Mammary epithelial cell (primary cell): ENCODE measurements at places on chromosomes 5 and 9.

- DNase-seq, result peak; percentile 23
Measured at GRCh38 chr9:110886832-110887231, 151.4 kb downstream of the LPAR1 start.

GRCh38 chr5:90939211-90939610 is 380.6 kb downstream of the ADGRV1 start:
- no peak for DNase-seq

GRCh38 chr5:59234236-59234635 is 651.4 kb downstream of the RAB3C start:
- no peak for DNase-seq

DNA sequence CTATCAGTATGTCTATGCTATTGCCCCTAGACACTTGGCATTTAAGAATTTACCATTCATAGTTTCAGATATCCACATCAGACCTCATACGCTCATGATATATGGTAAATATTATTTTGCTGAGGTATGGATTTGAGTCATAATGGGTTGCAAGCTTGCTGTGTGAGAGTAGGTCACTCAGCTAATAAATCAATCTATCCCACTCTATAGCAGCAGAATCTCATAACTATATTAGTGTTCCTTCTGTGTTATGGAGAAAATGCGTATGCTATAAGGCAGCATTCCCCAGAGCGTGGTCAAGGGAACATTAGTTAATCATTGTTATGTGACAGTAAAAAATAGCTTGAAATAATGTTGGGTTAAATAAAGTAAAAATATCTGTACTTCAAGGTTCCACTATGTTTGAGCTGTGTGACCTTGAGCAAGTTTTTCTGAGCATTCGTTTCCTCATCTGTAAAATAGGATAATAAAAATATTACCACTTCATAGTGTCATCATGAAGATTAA is 7.7 kb downstream of the TRIM32 start:
- DNase-seq, result no peak

GRCh38 chr9:129752900-129753729 is at the start of gene PTGES:
Gene PTGES, minus strand, starts transcription at chr9:129753042. Its CDS starts 30 bp downstream, at chr9:129753012.
- peak; percentile 84 for DNase-seq

- DNase-seq, result no peak
Measured at GRCh38 chr5:69212022-69212421, 22.6 kb downstream of the CENPH start.

DNA sequence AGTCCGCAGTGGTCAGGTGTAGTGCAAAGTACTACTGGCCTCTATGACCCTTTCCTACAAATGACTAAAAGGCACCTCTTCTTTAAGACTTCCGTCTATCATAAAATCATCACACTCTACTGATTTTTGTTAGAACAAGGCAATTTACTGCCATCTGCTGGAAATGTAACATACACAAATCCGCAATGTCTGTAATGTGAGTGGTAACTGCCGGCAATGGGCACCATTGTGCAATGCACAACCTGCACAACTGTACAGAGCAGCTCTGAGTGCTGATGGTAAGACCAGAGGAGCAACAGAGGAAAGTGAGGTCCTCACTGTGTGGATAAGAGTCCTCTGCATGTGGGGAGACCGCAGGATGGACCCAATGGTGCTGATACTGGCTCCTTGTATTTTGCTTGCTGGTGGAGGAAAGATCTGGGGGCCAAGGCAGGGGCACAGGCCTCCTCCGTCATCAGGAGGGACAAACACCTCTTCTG is 103.7 kb downstream of the ATPSCKMT start:
- peak; percentile 33 for DNase-seq

- DNase-seq, result no peak
Measured at GRCh38 chr5:165263536-165263935, 1758.1 kb downstream of the MAT2B start.

DNA sequence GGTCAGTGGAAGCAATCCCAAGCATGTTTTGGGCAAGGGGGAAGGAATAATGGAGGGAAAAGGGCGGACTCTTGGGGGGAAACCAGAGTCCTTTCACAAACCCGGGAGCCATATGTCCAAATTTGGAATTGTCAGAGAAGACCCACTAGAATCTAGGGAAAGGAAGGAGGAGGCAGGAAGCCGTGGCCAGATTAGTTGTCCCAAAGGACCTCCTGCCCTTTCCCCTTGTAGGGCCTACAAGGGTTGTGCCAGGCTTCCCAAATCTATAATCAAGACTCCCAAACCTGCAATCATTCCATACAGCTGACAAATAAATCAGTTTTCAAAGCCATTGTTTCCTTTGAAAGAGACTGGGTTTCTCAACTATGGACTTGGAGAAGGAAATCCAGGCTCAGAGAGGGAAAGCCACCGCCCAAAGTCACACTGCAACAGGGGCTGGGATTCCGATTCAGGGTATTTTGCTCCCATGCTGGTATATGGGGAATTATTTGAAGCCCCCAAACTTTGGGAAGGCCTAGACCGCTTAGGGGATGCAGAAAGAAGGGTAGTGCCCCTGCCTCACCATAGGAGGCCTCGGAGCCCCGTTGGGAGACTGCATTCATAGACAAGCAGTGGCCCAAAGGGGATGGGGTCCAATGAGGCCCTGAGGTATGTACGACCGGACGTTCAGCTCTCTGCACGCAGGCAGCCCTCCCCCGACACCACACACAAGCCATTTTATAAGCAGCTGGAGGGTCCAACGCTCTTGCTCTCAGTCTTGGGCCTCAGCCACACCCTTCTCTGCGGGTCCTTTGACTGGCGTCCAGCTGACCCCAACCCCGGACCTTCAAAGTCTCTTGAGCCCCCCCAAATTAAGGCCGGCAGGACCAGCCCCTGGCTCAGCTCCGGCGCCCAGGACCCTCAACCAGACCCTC is 815 bp downstream of the ANXA6 start:
- no peak for DNase-seq

DNA sequence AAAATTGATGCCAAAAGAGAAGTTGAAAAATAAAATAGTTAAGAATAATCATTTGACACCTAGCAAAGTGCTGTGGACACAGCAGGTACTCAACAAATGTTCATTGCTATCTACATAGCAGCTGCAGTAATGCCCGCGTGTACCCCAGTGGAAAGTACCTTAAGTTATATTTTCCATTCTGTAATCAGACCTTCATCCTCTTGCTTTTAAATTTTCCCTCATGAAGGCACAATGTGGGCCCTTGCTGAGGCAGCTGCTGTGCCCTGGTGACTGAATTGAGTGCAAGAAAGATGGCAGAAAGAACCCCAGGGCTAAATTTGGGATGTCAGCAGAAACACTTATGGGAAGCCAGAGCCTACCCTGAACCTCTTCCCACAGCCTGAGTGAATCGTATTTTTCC is 65.9 kb downstream of the CYFIP2 start:
- DNase-seq, result no peak

- DNase-seq, result peak; percentile 64
Measured at GRCh38 chr9:129584136-129584535, 36.8 kb downstream of the C9orf50 start.

DNA sequence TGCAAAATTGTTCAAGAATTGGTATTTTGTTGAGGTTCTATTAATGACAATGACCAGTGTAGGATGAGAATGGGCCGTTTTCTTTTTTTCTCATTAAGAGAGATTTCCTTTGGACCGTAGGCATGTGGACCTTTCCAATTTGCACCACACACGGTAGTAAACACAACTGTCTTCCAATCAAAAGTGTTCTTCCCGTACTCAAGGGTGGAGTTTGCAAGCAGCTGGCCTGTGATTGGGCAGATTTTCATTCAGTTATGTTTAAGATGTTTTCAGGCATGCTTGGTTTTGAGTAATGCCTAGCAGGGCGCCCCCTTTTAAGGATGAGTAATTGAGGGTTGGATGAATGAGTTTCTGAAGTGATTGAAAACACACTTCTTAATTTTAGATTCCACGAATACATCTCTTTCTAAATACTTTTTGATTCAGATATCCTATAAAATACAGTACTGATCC is 2.5 kb downstream of the KDM3B start:
- peak; percentile 89 for DNase-seq

DNA sequence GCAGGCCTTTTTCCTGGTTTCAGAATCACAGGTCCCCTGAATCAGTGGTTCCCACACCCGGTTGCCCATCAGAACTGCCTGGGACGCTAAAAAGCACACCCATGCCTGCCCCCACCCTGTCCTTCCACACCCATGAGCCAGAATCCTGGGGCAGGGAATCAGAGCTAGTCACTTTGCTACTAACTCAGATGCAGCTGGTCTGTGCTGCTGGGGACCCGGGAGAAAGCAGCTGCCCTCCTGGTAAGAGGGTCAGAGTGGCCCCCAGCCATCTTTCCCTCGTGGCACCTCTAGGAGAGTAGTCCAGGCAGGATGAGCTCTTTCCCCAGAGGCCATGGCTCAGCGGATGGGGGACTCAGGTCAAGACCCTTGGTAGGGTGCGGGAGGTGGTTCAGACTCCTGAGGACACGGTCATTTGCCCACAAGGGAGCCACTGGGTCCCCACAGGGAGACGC is 11.3 kb upstream of the NUP214 start:
- no peak for DNase-seq

DNA sequence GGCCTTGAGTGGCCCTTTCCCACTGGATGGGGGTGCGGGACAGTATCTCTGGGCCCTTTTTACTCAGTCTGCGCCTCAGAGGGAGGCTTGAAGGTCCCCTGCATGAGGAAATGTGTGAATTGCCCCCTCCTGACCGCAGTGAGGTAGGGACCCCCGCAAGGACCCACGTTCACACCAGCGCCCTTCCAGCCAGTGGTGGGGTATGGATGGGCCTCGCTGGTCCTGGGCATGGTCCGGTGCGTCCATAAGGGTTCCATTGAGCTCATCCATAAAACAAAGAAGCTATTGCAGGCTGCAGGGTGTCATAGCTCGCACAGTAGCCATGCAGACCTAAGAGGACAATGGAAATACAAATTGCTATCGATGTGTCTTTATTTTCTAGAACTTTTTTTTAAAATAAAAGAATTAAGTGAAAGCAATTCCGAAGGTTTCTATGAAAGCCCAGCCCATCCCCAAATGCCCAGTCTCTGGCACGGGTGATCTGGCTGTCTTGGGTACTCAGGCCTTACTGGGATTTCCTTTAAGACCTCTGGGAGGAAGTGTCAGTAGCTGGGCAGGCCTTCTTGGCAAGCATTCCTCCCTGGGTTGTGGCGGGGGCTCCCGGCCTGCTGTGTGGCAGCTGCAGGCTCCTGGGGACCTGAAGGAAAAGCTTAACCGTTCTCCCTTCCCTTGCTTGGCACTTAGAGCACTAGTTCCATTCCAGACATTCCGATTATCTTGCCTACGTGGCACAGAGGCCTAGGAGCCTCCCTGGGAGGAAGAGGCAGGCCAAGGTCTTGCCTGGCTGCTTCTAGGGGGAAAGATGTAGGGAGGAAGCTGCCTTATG is 1.5 kb upstream of the SEMA5A start:
- peak; percentile 60 for DNase-seq

- DNase-seq, result no peak
Measured at GRCh38 chr9:134880484-134881312, at the start of gene FCN2. Gene FCN2, plus strand, starts transcription at chr9:134880810. Its CDS starts 12 bp downstream, at chr9:134880822.
